ENCODE measurements at places on chromosomes 1 and 21.

GRCh38 chr21:30058928-30059327, 107.7 kb downstream of the CLDN17 start:
- no peak for DNase-seq

GRCh38 chr1:20212685-20213331, 26.5 kb upstream of the PLA2G2C start:
- peak; percentile 47 for DNase-seq

- no peak for DNase-seq
Observed at GRCh38 chr1:9443913-9444445, 95.3 kb upstream of the SLC25A33 start.

DNA sequence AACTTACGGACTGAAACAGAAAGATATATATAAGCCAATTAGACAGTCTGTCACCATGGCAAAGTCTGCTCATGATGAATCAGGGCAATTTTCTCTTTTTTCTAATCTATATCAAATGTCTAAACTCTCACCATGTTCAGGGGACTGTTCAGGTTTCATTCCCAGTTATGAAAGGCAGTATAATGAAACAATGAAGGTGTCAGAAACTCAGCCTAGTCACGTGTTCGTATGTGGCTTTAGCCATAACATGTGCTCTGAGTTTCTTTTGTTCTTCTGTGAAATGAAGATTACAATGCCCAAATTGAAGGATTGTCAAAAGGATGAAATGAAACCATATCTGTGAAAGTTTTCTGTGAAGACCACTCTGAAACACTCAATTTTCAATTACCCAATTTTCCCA, 392.9 kb downstream of the DSCAM start:
- no peak for DNase-seq

DNA sequence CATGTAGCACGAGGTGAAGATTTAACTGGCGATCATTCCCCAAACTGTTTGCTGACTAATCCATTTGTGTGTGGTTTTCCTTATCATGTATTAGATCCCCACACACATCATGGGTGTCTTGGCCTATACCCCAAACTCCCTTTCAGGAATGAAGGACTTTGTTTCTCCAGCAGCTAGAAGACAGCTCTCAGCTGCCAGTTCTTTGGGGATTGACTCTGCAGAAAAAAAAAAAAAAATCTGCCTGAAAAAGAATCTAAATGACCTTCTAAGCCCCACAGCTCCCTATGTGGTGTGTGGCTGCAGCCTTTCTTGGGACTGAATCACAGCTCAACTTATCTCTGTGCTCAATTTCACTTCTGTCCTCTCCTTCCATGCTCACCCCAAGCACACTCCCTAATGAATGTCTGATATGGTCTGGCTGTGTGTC, 256.3 kb upstream of the DUSP10 start:
- no peak for DNase-seq

DNA sequence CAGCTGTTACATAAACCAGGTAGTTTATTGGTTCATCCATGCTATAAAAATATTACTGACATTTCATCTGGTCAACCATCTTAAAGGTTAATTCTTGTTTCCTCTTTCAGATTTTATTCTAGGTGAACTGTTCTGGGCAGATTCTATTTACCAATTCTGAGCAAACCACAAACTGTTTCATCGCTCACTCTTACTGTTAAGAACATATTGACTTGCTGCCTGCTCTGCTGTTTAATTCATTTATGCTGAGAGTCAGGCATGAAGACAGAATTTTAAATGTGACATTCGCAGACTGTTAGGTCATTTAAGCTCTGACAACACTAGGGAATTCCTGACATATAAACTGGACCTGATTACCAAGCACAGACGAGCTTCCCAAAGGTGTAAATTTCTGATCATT, 98.3 kb downstream of the PIGK start:
- DNase-seq: no peak
